ENCODE measurements at places on chromosomes 13 and 19. TPM values are rescaled to one million over a fixed set of nuclear protein-coding genes. Genes with fewer than 3 reads are reported as not detected.

The KASH5 gene
- polyA plus RNA-seq, result not detected

The KLK2 gene
- polyA plus RNA-seq, result not detected

The KANK3 gene
- polyA plus RNA-seq, result 0.50 TPM

The DLL3 gene
- not detected for polyA plus RNA-seq

GRCh38 chr13:94234738-94235137 is 244.7 kb downstream of the DCT start:
- no peaks in the 10 kb centered on the region for H3K36me3 ChIP-seq
- H3K4me1 ChIP-seq, result no peaks in the 10 kb centered on the region
- no peak overlapping the region for H3K27ac ChIP-seq
- DNase-seq, result no peak
- no peak overlapping the region for H3K4me3 ChIP-seq
- no peaks in the 10 kb centered on the region for H3K27me3 ChIP-seq

- peaks cover 7% of the 10 kb centered on the region for H3K4me1 ChIP-seq
- no peak for DNase-seq
- H3K27ac ChIP-seq, result no peak overlapping the region
- H3K27me3 ChIP-seq, result no peaks in the 10 kb centered on the region
- no peak overlapping the region for H3K4me3 ChIP-seq
Observed at GRCh38 chr13:92807353-92807752, 419.3 kb upstream of the GPC6 start.

DNA sequence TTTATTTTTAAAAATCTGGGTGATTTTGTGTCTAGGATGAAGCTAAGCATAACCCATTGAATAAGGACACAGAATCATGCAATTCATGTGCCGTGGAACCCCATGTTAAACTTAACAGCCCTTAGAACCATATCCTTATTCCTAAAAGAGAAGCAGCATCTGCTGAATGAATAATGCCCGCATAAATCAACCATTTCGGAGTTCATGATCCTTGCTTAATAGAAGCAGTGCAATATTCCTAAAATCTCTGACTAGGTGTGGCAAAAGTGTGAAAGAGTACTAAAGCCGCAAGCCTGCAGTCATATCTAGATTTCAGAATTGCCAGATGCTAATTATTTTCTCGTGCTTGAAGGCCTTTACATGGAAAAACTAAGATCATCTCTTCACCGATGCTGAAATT is 33.6 kb upstream of the ARGLU1 start:
- H3K4me1 ChIP-seq, result no peaks in the 10 kb centered on the region
- no peak overlapping the region for H3K27ac ChIP-seq
- H3K4me3 ChIP-seq, result no peak overlapping the region
- no peaks in the 10 kb centered on the region for H3K27me3 ChIP-seq
- DNase-seq, result no peak
- H3K36me3 ChIP-seq, result no peaks in the 10 kb centered on the region

DNA sequence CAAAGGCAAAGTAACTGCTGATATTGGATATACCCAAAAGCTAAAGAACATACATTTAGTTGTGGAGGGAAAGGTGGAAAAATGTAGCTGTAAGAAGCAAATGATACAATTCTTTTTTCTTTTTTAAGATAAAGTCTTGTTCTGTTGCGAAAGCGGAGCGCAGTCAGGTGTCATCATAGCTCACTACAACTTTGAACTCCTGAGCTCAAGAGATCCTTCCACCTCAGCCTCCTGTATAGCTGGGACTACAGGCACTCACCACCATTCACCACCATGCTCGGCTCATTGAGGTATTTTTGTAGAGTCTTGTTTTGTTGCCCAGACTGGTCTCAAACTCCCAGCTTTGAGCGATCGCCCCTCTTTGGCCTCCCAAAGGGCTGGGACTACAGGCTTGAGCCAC is 38.0 kb downstream of the TBC1D4 start:
- H3K36me3 ChIP-seq, result no peaks in the 10 kb centered on the region
- H3K4me3 ChIP-seq, result no peak overlapping the region
- no peak overlapping the region for H3K27ac ChIP-seq
- no peak for DNase-seq
- no peaks in the 10 kb centered on the region for H3K4me1 ChIP-seq

- H3K27ac ChIP-seq, result no peak overlapping the region
- no peaks in the 10 kb centered on the region for H3K36me3 ChIP-seq
- no peak for DNase-seq
- H3K27me3 ChIP-seq, result peaks cover 1% of the 10 kb centered on the region
Observed at GRCh38 chr13:91313103-91313502, 34.4 kb upstream of the MIR17HG start.

- no peak for DNase-seq
- H3K4me3 ChIP-seq, result no peak overlapping the region
- H3K27ac ChIP-seq, result no peak overlapping the region
- no peaks in the 10 kb centered on the region for H3K4me1 ChIP-seq
- H3K36me3 ChIP-seq, result no peaks in the 10 kb centered on the region
Observed at GRCh38 chr13:31327182-31327860, 127.5 kb downstream of the B3GLCT start.

DNA sequence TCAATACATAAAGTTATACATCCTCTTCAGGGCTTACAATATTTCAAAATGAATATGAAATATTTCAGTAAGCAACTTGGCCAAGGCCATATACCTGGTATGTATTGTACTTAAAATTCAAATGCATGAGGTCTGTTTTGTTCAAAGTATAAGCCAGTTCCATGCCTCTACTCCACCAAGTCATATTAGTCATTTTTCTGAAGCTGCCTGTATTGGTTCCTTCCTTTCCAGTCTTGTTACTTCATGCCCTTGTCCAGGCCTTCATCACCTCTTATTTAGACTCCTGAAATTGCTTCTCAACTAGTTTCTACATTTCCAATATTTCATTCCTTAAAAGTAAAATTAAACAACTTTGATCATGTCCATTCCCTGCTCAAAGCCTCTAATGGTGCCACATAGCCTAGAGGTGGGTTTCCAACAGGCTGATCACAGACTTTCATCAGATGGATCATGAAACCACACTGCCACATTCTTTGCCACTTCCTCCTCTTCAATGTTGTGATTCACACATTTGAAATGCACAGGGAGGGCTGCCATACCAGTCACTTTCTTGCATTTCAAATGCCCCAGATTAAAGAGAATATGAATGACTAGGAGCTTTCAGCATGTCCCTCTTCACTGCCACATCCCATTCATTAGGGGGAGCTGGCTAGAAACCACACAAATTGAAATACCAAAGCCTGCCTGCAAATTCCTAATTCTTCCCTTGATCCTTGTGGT is 424.1 kb upstream of the DACH1 start:
- H3K4me1 ChIP-seq, result no peaks in the 10 kb centered on the region
- no peak overlapping the region for H3K4me3 ChIP-seq
- no peak for DNase-seq
- H3K36me3 ChIP-seq, result no peaks in the 10 kb centered on the region
- H3K27ac ChIP-seq, result no peak overlapping the region

DNA sequence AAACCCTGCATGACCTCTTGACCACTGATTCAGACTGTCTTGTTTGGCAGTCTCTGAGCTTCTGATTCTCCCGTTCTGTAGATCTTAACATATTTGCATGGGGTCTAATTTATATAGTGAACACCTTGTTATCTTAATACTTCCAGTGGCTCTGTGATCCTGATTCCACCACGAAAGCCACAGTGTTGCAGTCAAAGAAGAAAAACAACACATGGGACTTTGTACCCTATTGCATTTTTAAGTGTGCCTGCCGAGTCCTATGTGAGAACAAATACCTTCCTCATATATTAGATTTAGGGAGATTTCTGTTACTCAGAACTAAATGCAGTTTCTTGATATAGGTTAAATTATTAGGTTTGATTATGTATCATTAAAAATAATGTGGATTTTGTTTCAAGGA is 12.3 kb upstream of the ZNF556 start:
- H3K27me3 ChIP-seq, result no peaks in the 10 kb centered on the region
- no peak overlapping the region for H3K27ac ChIP-seq
- H3K4me1 ChIP-seq, result no peaks in the 10 kb centered on the region
- no peak for DNase-seq

Data from aorta (tissue), 5 donors.